Smooth muscle cell of the pulmonary artery (primary cell): ENCODE measurements at places on chromosomes 16 and 17. TPM values are rescaled to one million over a fixed set of nuclear protein-coding genes. Genes with fewer than 3 reads are reported as not detected.

The IRX3 gene
- total RNA-seq = 0.10 and 1.8 TPM in 2 replicates

The PPY gene
- not detected in 2 replicates for total RNA-seq

The SPN gene
- not detected in 2 replicates for total RNA-seq

The NEUROD2 gene
- not detected in 2 replicates for total RNA-seq

The KRT16 gene
- 1.3 and 2.9 TPM in 2 replicates for total RNA-seq

The GAST gene
- not detected in 2 replicates for total RNA-seq

The SLC4A1 gene
- total RNA-seq = not detected in 2 replicates

The SPATA32 gene
- not detected in 2 replicates for total RNA-seq

The LUC7L gene
- total RNA-seq = 25.8 and 31.5 TPM in 2 replicates
